ENCODE measurements at places on chromosomes 11 and 22. TPM values are rescaled to one million over a fixed set of nuclear protein-coding genes. Genes with fewer than 3 reads are reported as not detected.

CECR2 gene
- 0.15 TPM for total RNA-seq

ACTN3 gene
- not detected for total RNA-seq

RIC3 gene
- not detected for total RNA-seq

RAB39A gene
- not detected for total RNA-seq

CYP2D6 gene
- 0.17 TPM for total RNA-seq

MS4A7 gene
- total RNA-seq, result not detected

MYBPC3 gene
- not detected for total RNA-seq

LMNTD2 gene
- 0.59 TPM for total RNA-seq

OR51B5 gene
- not detected for total RNA-seq

KRTAP5-7 gene
- not detected for total RNA-seq

LARGE1 gene
- 1.9 TPM for total RNA-seq

APOL2 gene
- total RNA-seq, result 11.9 TPM

SLC22A25 gene
- total RNA-seq, result not detected

HBG2 gene
- not detected for total RNA-seq

TTC36 gene
- total RNA-seq, result not detected

PLEKHA7 gene
- 3.1 TPM for total RNA-seq

Data from bronchus fibroblast of lung (primary cell).